Activated CD4-positive, alpha-beta T cell treated with anti-CD3 and anti-CD28 coated beads, Interleukin-2, amount 10 ng/mL, durations not matched to agents 24 days and 14 days (primary cell): ENCODE measurements at places on chromosomes 3 and 15. TPM values are rescaled to one million over a fixed set of nuclear protein-coding genes. Genes with fewer than 3 reads are reported as not detected.

- peak overlapping the region; percentile 72 for H3K27ac ChIP-seq
- no peaks in the 10 kb centered on the region for H3K27me3 ChIP-seq
- peaks cover 38% of the 10 kb centered on the region for H3K36me3 ChIP-seq
- H3K4me3 ChIP-seq, result peak overlapping the region; percentile 26
- DNase-seq, result no peak
Observed at GRCh38 chr15:55250392-55250791, 39.2 kb downstream of the RAB27A start.

GRCh38 chr15:72117486-72118016 lies 399 bp downstream of the MYO9A start:
- H3K4me3 ChIP-seq, result peak overlapping the region; percentile 95
- H3K36me3 ChIP-seq, result no peaks in the 10 kb centered on the region
- H3K4me1 ChIP-seq, result peaks cover 26% of the 10 kb centered on the region

GRCh38 chr3:123783811-123784210 lies 100.3 kb downstream of the MYLK start:
- H3K36me3 ChIP-seq, result no peaks in the 10 kb centered on the region
- peaks cover 2% of the 10 kb centered on the region for H3K27me3 ChIP-seq
- H3K27ac ChIP-seq, result no peak overlapping the region
- H3K4me3 ChIP-seq, result no peak overlapping the region

- H3K4me1 ChIP-seq, result no peaks in the 10 kb centered on the region
- DNase-seq, result no peak
- no peak overlapping the region for H3K4me3 ChIP-seq
- no peaks in the 10 kb centered on the region for H3K27me3 ChIP-seq
- no peak overlapping the region for H3K27ac ChIP-seq
Observed at GRCh38 chr3:68771681-68772080, 160.7 kb downstream of the TAFA4 start.

DNA sequence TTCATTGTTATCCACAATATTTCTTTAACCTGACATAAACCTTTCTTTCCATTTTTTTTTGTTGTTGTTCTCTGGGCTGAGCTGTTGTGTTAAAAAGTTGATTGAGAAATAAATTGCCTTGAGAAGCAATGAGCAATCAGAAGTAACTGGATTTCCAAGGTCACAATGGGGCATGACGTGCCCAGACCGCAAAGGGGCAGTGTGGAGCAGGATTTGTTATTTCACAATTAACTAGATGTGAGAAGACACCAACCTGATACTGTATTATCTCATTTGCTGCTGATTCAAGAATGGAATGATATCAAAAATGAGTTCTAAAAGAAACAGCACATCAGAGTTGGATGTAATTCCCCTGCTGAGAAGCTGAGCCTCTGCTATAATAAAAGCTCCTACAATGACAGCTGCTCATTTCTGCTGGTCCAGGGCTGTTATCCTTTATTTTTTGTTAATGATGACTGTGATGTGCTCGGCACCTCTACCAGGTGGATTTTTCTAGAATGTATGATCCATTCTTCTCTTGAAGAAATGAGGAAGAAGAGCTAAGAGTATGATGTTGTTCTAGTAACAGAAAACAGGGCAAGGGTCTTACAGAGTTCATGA lies 28.1 kb downstream of the CPNE4 start:
- H3K27ac ChIP-seq, result no peak overlapping the region
- H3K36me3 ChIP-seq, result no peaks in the 10 kb centered on the region
- no peak overlapping the region for H3K4me3 ChIP-seq
- no peaks in the 10 kb centered on the region for H3K27me3 ChIP-seq
- no peaks in the 10 kb centered on the region for H3K4me1 ChIP-seq

GRCh38 chr3:107884719-107885460 lies 205.9 kb downstream of the CD47 start:
- no peaks in the 10 kb centered on the region for H3K4me1 ChIP-seq
- H3K27ac ChIP-seq, result no peak overlapping the region
- peak; percentile 37 for DNase-seq

DNA sequence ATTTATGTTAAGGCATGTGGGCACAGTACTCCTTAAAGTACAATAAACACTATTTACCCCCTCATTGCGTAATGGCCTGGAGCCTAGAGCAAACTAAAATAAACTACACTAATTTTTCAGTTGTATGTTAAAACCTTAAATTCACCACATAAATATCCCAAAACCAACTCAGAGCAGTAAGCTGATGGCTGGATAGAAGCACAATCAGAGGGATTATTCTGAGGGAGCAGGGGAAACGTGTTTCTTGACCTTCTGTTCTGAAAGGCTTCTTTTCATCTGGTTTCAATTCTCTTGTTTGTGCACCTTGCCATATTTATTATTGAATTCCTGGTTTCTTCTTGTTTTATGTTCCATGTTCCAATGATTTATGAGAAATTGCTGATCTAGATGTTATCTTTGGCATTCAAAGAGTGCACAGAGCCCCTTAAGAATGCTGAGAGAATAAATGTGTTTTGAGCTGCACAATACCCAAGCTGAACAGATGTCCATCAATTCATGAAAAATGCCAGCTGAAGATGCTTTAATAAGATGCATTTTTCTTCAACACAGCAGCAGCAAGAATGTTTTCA lies 29.6 kb downstream of the RPL22L1 start:
- no peaks in the 10 kb centered on the region for H3K36me3 ChIP-seq
- H3K27me3 ChIP-seq, result peaks cover 50% of the 10 kb centered on the region
- H3K4me1 ChIP-seq, result no peaks in the 10 kb centered on the region
- no peak overlapping the region for H3K4me3 ChIP-seq
- no peak overlapping the region for H3K27ac ChIP-seq

The GOLGA6A gene
- total RNA-seq, result not detected in 2 replicates

DNA sequence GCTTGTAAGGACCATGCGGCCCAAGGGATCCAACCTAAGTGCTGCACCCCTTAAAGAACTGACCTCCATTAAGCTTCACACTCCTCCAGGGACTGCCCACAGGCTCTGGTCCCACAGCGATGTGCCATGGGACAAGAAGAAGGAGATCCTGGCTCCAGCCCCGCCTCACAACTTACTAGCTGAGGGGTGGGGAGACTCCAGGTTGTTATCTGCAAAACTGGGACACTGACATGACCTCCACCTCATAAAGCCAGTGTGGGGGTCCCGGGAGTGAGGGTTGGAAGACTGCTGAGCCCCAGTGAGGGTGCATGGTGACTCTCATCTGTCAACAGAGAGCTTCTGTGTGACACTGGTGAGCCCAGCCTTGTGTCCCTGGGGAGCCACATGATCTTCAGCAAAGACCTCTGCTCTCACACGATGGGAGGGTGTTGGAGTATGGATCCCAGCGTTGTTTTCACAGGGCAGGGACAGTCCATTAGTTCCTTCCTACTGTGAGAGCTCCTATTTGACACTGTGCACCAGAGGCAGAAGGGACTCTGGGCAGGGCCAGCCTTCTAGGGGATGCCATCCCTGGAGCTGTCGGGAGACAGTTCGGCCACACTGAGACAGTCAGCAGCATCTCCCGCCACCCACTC lies 26.7 kb downstream of the EAF1 start:
- no peak overlapping the region for H3K4me3 ChIP-seq
- H3K4me1 ChIP-seq, result peaks cover 5% of the 10 kb centered on the region
- peaks cover 9% of the 10 kb centered on the region for H3K36me3 ChIP-seq
- H3K27me3 ChIP-seq, result no peaks in the 10 kb centered on the region
- no peak for DNase-seq
- no peak overlapping the region for H3K27ac ChIP-seq

The KLF15 gene
- 0.19 and 0.28 TPM in 2 replicates for total RNA-seq

DNA sequence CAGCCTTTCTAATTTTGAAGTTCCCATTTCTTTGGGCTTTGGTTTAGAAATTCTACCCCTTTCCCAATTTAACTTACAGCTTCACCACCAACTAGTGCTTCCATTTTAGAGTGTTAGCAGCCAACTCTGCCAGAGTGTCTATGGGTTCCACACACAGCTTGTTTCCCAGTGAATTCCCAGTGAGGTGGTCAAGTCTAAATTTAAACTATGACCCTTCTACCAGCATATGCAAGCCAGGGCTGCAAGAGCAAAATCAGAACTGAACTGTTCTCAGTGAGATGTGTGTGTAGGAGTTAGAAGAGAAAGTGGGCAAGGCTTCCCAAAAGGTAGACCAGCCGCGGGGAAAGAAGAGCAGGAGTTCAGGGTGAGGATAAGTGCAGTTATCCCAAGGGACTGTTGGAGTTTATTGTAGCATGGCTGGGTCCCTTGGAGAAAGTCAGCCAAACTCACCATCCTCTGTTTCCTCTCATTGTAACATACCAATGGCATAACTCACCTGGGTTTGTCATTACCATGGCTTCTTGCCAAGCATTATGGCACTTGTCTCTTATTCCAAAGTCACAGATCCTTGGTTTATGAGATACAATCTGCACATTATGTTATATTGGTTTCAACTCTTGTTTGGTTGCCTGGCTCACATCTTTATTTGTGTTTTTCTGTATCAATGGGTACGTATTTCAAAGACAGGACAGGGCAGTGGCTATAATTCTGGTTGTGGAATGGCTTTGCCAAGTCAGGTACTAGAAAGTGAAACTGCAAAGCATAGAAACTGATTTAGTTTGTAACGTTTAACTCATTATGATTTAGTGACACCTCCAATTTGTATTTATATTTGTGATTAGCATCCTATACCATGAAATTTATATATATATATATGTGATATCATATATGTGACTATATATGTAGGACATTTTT lies 130.2 kb upstream of the UMPS start:
- H3K27ac ChIP-seq, result no peak overlapping the region
- H3K36me3 ChIP-seq, result no peaks in the 10 kb centered on the region
- peaks cover 25% of the 10 kb centered on the region for H3K27me3 ChIP-seq

The HIGD2B gene
- total RNA-seq, result not detected in 2 replicates

The ACSBG1 gene
- total RNA-seq, result not detected in 2 replicates

The NR1I2 gene
- 0.16 and 0.17 TPM in 2 replicates for total RNA-seq

DNA sequence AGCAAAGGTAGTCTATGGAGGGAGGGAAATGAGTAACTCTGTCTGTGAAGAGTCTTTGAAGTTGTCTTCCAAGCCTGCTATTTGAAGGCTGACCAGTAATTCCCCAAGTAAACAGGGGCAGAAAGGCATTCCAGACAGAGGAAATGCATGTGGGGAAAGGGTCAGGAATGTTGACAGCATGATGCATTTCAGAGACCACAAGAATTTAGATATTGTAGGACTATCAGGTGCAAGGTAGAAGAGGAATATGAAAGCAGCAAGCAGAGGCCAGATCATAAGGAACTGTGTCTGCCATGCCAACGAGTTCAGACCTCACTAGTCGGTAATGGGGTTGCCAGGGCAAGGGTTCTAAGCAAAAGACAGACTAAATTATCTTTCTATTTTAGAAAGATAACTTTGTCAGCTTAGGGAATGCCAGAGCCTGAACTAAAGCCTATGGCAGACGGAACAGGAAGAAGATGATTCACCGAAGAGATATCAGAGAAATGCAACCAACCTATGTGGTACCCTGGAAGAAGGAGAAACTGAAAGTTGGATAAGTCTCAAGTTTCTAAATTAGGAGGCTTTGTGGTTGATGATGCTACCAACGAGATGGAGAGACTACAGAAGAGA lies 327.0 kb upstream of the RORA start:
- no peaks in the 10 kb centered on the region for H3K36me3 ChIP-seq
- no peak overlapping the region for H3K4me3 ChIP-seq
- H3K27me3 ChIP-seq, result peaks cover 5% of the 10 kb centered on the region

The GOLGA8J gene
- not detected in 2 replicates for total RNA-seq

- H3K36me3 ChIP-seq, result no peaks in the 10 kb centered on the region
- H3K27ac ChIP-seq, result no peak overlapping the region
Observed at GRCh38 chr3:171791692-171792076, 18.6 kb downstream of the PLD1 start.

- no peak for DNase-seq
- peaks cover 4% of the 10 kb centered on the region for H3K4me1 ChIP-seq
- peaks cover 54% of the 10 kb centered on the region for H3K36me3 ChIP-seq
- H3K27me3 ChIP-seq, result no peaks in the 10 kb centered on the region
- no peak overlapping the region for H3K4me3 ChIP-seq
Observed at GRCh38 chr3:183775781-183776180, 49.6 kb downstream of the MAP6D1 start.

- no peaks in the 10 kb centered on the region for H3K4me1 ChIP-seq
- H3K4me3 ChIP-seq, result no peak overlapping the region
- DNase-seq, result no peak
- peaks cover 17% of the 10 kb centered on the region for H3K27me3 ChIP-seq
Observed at GRCh38 chr15:57443486-57443885, 67.2 kb downstream of the CGNL1 start.

- H3K4me1 ChIP-seq, result no peaks in the 10 kb centered on the region
- DNase-seq, result no peak
- H3K27ac ChIP-seq, result no peak overlapping the region
- no peak overlapping the region for H3K4me3 ChIP-seq
- H3K27me3 ChIP-seq, result peaks cover 8% of the 10 kb centered on the region
Observed at GRCh38 chr3:151015767-151016477, 43.4 kb upstream of the CLRN1 start.

The TAGLN3 gene
- total RNA-seq, result 0.33 and 0.44 TPM in 2 replicates

The RTF1 gene
- 36.6 and 38.1 TPM in 2 replicates for total RNA-seq

DNA sequence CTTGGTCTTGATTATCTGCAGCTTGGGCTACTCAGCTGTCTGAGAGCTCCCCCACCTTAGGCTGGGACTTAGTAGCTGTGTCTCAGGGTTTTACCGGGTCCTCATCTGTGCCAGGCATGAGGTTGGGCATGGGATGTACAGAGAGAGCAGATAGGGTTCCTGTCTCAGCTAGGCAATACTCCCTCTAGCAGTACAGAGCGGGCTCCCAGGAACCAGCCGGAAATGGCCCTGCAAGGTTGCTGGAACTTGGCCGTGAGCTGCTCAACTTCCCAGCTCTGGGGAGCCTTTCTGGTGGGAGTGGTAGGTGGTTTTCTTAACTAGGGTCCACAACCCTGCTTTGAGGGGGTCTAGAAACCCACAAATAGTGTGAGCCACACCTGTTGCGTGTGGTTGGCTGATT lies 58.3 kb downstream of the ATP2B2 start:
- no peaks in the 10 kb centered on the region for H3K36me3 ChIP-seq
- no peak for DNase-seq
- peaks cover 2% of the 10 kb centered on the region for H3K27me3 ChIP-seq
- H3K4me1 ChIP-seq, result peaks cover 3% of the 10 kb centered on the region
- no peak overlapping the region for H3K4me3 ChIP-seq

- H3K4me3 ChIP-seq, result no peak overlapping the region
- no peak for DNase-seq
- no peaks in the 10 kb centered on the region for H3K36me3 ChIP-seq
- no peaks in the 10 kb centered on the region for H3K27me3 ChIP-seq
Observed at GRCh38 chr3:190008432-190008831, 112.3 kb downstream of the P3H2 start.

DNA sequence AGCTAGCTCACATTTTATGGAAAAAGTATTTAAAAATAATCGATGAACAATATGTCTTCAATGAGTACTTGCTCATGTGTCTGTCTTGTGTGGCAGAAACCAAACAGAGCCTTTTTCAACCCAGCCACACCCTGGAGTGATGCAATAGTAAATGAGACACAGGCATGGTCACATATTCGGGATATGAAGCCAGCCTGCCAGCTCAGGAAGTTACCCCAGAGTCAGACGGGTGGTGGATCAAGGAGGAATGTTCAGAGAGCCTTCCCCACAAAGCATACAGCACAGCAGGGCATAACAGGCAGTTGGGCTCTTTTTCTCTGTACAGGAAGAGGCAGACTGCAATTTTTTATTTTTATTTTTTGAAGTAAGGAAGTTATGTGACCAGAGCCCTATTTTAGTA lies 27.3 kb downstream of the LARP6 start:
- H3K4me3 ChIP-seq, result no peak overlapping the region
- H3K4me1 ChIP-seq, result no peaks in the 10 kb centered on the region
- no peaks in the 10 kb centered on the region for H3K27me3 ChIP-seq
- no peak overlapping the region for H3K27ac ChIP-seq
- no peaks in the 10 kb centered on the region for H3K36me3 ChIP-seq

GRCh38 chr3:197520311-197521276 lies 35.2 kb downstream of the BDH1 start:
- peaks cover 18% of the 10 kb centered on the region for H3K4me1 ChIP-seq
- no peak overlapping the region for H3K4me3 ChIP-seq
- peaks cover 48% of the 10 kb centered on the region for H3K36me3 ChIP-seq
